Stimulated activated CD4-positive, alpha-beta T cell treated with anti-CD3 and anti-CD28 coated beads, Interleukin-1b, Interleukin-23, amount 100 ng/mL, for 1 hour (primary cell): ENCODE measurements at places on chromosomes 12 and 14.

DNA sequence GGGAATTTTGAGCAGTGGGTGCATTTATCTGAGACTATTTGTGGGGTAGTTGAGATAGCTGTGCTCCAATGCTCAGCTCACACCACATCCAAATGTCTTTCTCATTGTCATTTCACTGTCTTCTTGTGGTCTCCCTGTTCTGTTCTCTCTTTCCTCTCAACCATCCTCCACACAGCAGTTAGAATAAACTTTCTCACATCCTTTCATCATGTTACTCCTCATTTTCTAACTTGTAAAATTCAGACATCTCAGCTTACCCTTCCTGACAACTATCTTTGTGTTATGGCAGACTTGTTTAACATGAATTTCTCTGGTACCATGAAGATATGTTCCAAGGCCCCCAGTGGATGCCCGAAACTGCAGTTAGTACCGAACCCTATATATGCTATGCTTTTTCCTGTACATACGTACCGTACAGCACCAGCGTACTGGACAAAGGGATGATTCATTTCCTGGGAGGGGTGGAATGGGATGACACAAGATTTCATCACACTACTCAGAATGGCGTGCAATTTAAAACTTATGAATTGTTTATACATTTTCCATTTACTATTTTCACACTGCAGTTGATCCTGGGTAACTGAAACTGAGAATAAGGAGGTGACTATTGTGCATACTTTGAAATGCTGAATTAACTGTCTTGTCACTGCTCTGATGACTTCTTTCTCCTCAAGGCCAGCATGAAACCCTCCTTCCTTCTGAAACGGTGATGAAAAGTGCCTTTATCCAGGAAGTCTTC lies 177.1 kb upstream of the SLC38A2 start:
- DNase-seq = no peak

DNA sequence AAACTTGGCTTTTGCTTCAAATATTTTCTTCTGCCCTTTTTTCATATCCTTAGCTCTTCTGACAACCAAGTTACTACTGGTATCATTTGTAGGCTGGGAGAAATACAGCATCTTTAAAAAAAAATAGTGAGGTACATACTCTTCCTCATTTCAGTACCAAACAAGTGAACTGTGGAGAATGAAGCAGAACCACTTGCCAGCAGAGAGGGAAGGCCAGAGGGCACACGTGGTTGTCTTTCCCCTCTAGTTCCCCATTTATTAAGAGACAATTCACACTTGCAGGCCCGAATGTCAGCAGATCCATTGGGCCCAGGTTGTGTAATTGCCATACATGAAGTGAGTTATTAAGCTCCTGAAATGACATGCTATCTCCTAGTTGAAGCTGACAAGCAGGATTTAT lies 3.2 kb downstream of the SUSD6 start:
- no peak for DNase-seq

DNA sequence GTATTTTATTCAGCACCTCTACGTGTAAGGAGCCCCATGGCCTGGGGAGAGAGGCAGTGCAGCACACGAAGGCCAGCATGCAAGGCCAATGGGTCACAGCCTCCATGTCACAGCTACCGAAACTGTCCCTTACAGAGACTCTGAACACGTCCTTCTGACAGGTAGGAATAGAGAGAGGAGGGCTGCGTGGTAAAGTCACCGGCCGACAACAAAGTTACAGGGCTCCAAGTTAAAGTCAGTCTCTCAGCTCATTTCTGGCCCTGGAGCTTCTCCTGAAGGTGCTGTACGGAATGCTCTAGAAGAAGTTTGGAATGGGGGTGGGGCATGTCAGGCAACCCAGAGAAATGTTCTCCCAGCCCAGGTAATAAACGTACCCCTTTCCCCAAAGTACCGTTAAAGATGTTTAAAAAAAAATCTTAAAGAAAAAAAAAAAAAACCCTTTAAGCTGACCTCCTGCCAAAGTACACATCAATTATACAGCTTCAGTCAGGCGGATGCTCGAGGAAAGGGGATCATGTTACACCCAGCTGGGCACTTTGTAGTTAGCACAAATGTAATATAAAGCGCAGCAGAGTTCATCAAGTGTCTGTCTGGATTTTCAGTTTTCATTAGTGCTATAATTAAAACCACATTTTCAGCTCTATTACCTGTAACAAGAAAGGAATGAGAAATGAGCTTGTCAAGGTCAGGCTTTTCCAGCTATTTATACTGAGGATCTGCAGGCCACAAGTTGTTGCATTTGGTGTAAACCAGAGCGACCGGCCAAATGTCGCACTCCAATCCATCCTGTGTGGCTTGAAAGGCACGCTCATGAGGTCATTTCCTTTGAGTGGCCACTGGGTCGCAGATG lies 53.3 kb upstream of the CDKN3 start:
- no peak for DNase-seq

- DNase-seq = no peak
Observed at GRCh38 chr14:39212034-39212433, 21.7 kb upstream of the MIA2 start.

DNA sequence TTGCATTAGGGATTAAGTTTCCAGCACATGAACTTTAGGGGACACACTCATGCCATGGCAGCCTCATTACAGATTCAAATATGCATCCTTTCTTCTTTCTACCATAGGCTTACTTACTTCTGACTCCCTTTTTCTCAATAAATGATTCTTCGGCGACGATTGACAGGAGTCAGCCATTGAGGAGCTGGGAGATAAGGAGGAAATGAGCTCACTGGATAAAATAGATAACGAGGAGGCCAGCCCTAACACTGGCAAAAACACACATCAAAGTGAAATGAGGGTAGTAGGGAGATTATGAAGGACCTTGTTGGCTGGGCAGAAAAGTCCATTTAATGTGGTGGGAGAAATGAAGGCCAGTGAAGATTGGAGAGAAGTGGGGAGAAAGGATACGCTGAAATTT lies 172.2 kb downstream of the SLC41A2 start:
- DNase-seq = no peak

DNA sequence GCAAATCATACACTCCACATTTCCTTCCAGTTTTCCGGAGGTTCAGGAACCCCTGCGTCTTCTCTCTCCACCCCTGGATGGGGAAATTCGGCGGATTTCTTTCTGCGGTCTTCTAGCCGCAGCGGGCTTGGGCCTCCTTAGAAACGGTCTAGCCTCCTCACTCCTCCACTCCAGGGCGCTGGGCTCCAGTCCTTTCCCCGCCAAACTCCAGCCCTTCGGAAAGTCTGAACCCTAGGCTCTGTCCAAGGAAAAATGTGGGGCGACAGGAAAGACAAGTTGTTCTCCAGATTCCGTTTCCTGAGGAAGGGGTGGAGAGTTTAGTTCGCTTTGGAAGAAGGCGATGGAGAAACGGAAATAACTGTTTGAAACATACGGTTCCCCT lies 1.4 kb upstream of the HOXC10 start:
- no peak for DNase-seq

- no peak for DNase-seq
Observed at GRCh38 chr14:71776471-71777360, 155.5 kb upstream of the RGS6 start.

DNA sequence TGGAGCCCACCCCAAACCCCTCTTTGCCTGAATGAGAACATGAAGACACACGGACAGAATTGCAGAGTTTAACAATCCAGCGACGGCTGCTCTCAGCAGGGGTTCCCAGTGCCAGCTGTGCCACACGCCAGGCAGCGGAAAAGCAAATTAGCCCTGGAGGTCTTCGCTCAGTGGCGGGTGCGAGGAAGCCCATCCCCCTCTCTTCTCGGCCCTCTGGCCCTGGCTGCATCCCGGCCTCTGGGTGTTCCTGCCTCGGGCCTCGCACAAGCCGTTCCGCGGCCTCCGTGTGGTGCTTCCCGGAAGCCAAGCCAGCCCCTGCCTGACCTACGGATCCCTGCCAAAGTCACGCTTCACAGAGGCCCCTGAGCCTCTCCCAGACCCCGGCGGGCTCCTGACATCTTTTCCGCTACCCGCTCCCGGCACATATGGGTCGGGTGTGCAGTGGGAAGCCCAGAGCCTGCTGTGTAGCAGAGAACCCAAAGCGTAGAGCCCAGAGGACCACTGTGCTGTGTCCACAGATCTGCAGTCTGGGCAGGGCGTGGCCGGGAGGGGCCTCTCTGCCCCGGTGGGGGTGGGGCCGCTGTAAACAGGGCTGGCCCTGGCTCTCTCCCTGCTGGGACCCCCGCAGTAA lies 70.7 kb upstream of the GALNT9 start:
- no peak for DNase-seq

DNA sequence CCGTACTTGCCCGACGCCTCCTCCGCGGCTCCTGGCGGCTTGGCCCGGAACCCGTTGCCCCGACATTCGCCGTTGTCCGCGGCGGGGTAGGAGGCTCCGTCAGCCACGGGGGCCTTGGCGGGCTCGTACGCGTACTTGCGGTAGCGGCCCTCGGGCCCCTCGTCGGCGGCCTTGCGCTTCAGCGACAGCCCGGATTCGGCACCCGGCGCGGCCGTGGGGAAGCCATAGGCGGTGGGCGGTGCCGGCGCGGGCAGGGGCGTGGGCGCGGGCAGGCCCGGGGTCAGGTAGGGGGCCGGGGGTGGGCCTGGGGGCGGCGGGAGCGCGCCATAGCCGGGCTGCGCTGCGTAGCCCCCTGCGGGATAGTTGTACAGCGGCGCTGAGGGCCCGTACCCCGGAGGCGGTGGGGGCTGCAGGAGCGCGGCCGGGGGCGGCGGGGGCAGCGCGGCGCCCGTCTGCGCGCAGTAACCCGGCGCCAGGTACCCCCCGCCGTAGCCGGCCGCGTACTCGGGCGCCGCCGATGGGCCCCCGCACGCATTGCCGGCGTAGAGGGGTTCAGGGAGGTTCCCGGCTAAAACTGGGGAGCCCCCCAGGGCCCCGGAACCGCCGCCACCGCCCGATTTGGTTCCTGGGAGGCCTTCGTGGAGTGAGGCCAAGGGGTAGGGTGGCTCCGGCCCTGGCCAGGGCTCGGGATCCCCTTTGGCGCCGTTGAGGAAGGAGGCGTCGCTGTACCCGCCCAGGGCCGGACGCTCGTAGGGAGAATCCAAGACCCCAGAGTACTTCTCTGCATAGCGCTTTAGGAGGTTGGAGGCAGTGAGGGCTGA lies 26.9 kb downstream of the FIGNL2 start:
- no peak for DNase-seq

- no peak for DNase-seq
Observed at GRCh38 chr12:109592195-109592904, 18.8 kb downstream of the MVK start.

DNA sequence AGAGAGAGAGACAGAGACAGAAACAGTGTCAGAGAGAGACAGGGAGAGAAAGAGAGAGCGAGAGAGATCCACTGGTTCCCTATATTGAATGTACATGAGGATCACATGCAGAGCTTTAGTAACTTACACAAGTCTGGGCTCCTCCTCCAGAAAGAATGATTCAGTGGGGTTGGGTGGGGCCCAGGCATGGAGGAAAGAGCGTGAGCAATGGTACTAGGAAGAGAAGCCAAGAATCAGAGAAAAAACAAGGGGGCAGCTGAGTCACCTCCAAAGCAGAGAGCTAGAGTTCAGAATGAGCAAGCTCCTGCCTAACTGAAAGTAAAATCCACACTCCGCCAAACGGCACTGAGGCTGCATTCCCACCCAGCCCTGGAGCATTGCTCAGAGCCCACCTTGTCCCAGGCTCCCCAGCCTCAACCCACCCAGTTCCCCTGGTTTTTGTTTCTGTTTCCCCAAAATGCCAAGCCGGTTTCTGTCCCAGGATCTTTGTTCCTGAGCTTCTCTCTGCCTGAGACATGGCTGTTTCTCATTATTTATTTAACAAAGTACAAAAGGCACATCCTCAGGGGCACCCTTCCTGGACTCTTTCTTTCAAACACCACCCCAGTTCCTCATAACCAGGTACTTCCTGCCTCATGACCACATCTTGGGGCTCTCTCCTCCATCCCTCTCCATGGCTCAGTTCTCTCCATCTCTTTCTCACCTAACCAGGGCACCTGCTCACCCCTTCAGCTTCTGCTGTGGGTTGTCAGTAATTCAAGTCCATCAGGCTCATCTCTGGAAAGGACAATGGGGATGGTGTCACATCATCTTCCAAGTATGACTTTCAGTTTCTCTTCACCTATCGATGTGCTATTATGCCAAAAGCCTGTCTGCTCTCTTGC lies 670.3 kb upstream of the TBX3 start:
- DNase-seq = no peak

DNA sequence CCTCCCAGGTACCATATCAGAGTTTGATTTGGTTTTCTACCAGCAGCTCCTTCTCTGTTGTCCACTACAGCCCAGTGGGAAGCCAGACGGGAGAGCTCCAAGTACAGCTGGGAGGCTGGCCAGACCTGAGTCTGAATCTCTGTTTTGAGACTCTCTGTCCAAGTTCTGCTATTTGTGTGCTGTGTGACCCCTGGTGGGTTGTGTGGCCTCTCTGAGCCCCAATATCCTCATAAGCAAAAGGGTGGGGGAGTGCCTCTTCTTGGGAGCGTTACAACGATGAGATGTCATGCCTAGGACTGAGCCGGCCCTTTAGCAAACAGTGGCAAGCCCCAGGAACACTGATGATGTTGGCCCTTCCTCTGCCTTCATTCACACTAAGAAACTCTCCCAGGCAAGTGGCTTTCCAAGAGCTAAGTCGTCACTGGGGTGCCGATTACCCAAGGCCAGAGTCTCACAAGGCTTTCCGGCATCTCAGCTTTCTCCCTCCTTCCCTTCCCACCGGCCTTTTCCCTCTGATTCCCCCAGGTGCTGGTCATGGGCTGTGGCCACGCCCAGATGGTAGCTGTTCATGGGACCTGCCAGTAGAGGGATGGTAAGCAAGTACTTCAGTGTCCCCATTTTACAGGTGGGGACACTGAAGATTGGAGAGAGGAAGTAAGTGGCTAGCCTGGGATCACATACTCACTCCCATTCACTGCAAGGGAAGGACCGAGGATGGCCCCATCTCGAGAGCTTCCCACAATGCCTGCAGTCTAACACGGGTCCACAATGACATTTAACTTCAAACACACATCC lies 47.7 kb downstream of the BCL11B start:
- DNase-seq = no peak

- DNase-seq = no peak
Observed at GRCh38 chr12:128543460-128543859, 276.5 kb downstream of the TMEM132C start.

DNA sequence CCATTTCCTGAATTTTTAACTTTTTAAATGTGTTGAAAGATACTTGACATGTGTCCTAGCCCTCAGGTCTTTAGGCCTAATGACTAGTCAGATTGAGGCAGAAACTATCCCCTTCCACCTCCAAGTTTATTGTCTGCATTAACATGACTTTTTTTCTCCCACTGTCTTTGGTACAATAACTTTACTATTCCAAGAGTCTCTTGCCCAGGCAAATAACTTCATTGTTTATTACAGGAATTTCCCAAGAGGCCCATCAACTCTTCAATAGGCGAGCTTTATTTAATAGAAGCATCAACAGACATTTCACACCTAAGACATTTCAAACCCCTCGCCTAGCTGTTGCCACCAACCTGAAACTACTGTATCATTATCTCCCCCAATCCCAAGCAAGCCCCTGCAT lies 10.7 kb downstream of the NFKBIA start:
- DNase-seq = no peak
